K562 (cell line): ENCODE measurements at places on chromosomes 7 and 10. TPM values are rescaled to one million over a fixed set of nuclear protein-coding genes. Genes with fewer than 3 reads are reported as not detected.

Gene LAMB1
- 9.8 and 16.1 TPM in 2 replicates for polyA plus RNA-seq

Gene TAS2R5
- 2.1 and 2.2 TPM in 2 replicates for polyA plus RNA-seq

GRCh38 chr10:118102121-118102520 lies 55.4 kb upstream of the RAB11FIP2 start:
- DNase-seq, result no peak

GRCh38 chr10:25869067-25869591 lies 64.9 kb upstream of the MYO3A start:
- DNase-seq, result no peak

GRCh38 chr10:24416248-24416647 lies 207.3 kb downstream of the KIAA1217 start:
- no peak for DNase-seq

- DNase-seq, result no peak
These were observed 302.7 kb downstream of the RPS24 start for GRCh38 chr10:78336402-78336791.

DNA sequence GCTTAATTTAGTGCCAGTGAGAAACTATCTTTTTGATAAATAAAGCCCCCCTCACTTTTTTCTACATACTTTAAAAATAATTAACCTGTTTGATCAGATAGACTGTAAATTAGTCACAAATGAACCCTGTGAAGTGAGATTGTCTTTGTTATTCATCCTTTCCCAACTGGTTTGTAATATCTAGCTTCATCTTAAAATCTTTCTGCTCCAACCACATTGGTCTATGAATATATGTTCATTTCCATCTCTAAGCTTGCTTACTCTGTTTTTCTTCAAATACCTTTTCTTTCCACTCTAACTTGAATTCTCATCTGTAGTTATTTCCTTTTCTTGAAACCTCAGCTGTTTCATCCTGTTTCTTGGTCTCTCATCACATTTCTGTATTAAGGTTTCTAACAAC lies 12.1 kb downstream of the MARCHF5 start:
- DNase-seq, result no peak
